ENCODE measurements at places on chromosomes 16 and 17.
A peak's percentile ranks its signal among the peaks of the same experiment; 100 is the strongest.

DNA sequence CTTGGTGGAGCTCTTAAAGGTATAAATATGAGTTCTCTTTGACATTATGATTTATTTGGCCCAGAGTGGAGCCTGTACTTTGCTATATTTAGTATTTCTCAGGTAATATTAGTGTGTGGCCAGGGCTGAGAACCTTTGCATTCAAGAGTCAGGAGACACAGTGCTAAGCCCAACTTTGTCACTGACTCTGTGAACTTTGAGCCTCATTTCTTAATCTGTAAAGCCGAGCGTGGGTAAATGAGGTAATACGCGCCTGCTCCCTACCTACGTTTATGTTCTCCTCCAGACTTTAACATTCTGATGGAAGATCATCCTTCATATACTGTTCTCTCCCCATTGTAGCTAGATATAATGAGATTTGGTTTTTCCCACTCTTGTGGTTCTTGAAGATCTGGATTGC, 10.5 kb downstream of the AP2B1 start:
- DNase-seq = no peak

DNA sequence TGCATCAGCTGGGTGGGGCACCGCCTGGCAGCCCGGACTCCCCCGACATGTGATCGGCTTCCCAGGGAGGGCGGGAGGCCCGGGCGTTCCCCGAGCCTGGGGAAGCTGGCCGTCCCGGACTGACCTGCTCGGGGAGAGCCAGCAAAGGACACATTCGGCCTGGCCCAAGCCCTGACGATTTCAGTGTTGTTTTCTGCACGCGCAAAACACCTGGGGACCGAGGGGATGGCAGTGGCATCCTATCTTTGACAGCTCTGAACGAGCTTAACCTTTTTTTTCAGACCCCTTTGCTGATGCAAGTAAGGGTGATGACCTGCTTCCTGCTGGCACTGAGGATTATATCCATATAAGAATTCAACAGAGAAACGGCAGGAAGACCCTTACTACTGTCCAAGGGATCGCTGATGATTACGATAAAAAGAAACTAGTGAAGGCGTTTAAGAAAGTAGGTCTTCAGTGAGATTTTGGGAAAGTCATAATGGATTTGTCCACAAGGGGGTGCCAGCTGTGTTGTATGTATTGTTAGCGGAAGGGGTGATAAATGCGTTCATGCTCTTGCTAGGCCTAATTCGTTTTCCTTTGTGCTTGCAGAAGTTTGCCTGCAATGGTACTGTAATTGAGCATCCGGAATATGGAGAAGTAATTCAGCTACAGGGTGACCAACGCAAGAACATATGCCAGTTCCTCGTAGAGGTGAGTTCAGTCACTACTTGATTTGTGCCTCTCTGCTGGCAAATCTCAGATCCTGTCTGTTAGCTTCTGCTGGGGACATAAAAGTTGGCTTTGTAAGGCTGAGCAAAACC, 1.0 kb downstream of the EIF1 start:
- peak; percentile 69 for DNase-seq

GRCh38 chr17:41415833-41416335, 8.5 kb downstream of the KRT37 start:
- no peak for DNase-seq

DNA sequence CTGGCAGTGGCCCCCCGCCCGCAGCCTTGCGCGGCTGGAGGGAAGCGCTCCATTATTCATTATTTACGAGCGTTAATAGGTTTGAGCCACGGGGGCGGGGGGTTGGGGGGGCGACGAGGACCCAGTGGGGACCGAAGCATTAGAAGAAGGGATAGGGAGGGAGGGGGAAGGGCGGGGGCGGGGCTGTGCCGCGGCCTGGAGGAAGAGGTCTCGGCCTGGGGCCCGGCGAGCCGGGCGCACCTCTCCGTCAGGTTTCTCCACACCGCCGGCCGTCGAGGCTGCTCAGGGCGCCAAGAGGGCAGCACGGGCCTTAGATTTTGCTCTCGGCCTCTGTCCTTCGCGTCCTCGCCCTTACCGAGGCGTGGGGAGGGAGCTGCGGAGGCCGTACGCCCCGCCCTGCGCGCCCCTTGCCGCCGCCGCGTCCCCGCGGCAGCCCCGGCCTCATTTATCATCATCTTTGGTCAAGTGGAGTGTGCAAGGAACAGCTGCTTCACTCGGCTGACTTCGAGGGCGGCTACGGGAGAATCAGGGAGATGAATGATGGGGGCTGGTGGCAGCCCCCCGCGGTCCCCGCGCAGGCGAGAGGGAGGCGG, 54.2 kb downstream of the SREBF1 start:
- peak; percentile 57 for DNase-seq

DNA sequence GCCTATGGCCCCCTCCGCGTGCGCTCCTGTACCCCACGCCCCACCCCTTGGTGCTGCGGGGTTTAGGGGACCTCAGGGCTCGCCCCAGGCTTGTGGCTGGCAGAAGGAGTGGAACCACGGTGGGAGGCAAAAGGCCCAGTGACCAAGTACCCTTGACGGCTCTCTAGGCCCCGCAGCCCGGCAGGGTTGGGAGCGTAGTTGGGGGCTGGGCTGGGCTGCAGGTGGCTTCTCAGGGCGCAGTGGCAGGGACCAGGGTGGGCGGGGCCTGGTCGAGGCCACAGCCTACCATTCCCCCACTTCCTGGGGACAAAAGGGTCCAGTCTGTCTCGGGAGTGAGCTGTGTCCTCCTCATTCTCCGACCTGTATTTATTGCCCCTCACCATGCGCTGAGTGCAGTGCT, 124.9 kb downstream of the RBFOX3 start:
- DNase-seq = no peak

DNA sequence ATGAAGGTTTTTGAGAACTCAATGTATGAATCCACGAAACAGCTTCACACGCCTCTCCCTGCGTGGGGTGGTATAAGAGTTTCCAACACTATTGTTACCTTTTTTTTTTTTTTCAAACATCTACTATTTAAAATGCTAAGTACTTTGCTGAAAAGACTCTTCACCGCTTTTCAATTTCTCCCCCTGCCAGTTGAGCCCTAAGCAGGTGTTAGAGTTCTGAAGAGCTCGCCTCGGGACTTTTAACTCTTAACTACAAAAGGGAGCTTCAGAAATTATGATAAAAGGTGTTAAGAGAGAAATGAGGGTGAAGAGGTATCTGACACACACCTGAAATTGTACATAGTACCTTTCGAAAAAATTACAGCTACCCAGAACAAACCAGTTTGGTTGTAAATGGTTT, 20.9 kb upstream of the PSMD7 start:
- no peak for DNase-seq

GRCh38 chr17:21285164-21286065, 904 bp downstream of the MAP2K3 start:
- no peak for DNase-seq

- DNase-seq = no peak
These were observed 189.2 kb downstream of the MAF start for GRCh38 chr16:79411357-79411756.

- DNase-seq = no peak
These were observed 21.3 kb upstream of the RPL38 start for GRCh38 chr17:74182041-74182723.

DNA sequence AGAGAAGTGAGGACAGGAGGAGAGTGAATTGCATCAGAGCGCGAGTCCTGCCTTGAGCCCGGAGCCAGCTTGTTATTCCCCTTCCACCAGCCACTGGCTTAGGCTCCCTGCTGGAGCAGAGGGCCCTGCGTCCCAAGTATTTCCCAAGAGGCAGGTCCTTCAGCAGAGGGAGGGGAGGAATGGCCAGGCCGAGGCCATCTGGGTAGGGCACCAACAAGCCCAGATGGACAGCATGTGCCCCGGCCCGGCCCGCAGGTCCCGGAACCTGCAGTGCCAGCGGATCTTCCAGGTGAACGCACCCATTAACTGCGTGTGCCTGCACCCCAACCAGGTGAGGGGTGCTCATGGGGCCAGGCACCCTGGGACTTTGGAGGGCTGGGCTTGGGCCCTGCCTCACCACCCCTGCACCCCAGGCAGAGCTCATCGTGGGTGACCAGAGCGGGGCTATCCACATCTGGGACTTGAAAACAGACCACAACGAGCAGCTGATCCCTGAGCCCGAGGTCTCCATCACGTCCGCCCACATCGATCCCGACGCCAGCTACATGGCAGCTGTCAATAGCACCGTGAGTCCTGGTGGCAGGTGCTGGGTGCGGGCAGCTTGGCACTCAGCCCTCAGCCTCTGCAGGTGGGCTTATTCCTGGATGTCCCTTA, 1.7 kb downstream of the MLST8 start:
- DNase-seq = no peak

DNA sequence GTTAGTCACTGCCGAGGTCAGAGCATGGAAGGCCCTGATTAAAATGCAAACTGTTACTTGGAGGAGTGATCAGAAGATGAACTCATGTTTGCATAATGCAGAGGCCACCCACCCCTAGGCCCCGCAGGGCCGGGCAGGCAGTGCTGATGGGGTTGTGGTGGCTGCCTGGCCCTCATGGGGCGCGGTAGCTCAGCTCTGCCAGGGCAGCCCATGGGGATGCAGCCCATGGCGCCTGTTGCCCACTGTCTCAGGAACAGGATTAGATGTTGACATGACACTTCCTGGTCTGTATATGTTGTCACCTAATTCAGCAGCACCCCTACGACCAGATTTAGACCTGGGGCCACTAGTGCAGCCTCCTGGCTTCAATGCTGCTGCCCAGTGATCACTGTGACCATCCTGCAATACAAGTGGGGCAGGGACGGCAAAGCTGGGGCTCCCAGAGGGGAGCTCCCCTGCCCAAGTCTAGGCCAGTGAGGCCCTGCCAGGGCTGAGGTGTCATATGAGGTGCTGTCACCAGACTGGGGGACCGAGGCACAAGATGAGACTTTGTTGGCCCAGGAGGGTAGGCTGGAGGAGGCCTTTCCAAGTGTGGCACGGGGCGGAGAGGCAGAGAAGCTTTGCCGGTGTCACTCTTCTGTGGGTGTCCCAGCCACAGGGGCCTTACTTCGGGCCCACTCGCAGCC, 49.1 kb downstream of the RAI1 start:
- DNase-seq = no peak

GRCh38 chr17:78953356-78954350, 26.1 kb downstream of the LGALS3BP start:
- no peak for DNase-seq

- no peak for DNase-seq
These were observed 60.7 kb downstream of the OR1D5 start for GRCh38 chr17:3002538-3003295.

GRCh38 chr17:32615326-32615725, 128.5 kb downstream of the CDK5R1 start:
- DNase-seq = no peak

DNA sequence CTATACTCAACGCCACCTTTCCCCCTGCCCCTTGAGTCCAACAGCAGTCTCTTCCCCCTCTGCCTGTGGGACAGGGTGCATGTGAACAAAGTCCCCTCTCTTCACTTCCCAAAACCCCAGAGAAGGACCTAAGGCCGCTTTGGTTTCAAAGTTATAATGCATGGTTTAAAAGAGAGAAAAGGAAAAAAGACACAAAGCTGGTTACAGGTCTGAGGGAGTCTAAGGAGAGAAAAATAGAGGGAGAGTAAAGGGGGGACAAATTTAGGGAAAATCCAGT, 1.1 kb upstream of the GABARAP start:
- no peak for DNase-seq

- no peak for DNase-seq
These were observed 1.1 kb downstream of the LRRC36 start for GRCh38 chr16:67327743-67328142.

DNA sequence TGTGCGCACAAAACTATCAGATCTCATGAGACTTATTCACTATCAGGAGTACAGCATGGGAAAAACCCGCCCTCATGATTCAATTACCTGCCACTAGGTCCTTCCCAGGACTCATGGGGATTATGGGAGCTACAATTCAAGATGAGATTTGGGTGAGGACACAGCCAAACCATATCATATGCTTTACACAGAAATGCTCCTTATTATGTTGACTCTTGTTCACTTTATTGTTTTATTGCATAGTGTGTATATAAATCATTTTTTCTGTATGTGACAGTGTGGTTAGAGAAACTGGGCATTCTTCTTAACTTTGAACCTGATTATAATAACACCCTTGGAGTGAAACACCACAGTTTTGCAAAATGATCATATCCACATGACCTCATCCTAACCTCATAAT, 212.8 kb upstream of the TNRC6C start:
- no peak for DNase-seq

- DNase-seq = peak; percentile 59
These were observed 13.8 kb downstream of the IGSF6 start for GRCh38 chr16:21638573-21638975.

DNA sequence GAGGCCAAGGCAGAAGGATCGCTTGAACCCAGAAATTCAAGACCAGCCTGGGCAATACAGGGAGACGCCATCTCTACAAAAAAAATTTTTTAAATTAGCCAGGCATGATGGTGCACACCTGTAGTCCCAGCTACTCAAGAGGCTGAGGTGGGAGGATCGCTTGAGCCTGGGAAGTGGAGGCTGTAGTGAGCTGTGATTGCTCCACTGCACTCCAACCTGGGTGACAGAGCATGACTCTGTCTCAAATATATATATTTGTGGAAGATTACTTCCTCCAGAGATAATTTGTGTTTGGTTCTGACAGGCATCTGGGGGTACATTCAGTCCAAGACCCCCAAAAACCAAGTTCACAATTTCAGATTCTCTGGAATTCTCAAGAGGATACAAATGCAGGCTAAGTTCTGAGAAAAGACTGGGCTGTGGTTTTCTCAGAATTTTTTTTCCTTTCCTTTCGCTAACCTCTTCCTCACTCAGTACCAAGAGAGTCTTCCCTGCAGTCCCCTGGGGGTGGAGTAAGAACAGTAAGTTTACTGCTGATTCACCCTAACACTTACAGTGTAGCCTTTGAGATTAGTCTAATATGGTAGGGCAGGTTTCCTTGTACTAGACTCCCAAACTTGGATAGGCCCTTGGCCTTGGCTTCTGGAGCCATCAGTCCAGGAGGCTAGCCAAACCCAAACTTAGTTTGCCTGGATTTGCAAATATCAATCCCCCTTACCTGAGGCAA, 15.1 kb downstream of the GSDMB start:
- DNase-seq = no peak

- DNase-seq = no peak
These were observed 1.3 kb downstream of the CACNG4 start for GRCh38 chr17:66965801-66966262.

- DNase-seq = no peak
These were observed 130.8 kb downstream of the CA10 start for GRCh38 chr17:52027620-52028295.

DNA sequence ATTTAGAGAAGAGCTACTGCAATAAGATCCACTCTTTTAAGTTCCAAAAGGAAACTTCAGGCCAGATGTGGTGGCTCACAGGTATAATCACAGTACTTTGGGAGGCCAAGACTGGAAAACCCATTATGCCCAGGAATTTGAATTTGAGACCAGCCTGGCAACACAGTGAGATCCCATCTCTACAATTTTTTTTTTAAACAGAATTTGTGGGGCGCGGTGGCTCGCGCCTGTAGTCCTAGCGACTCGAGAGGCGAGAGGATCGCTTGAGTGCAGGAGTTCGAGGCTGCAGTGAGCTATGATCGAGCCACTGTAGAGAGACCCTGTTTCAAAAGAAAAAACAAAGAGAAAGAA, 793 bp downstream of the COG7 start:
- DNase-seq = no peak

- DNase-seq = no peak
These were observed 833 bp upstream of the BCAR1 start for GRCh38 chr16:75252049-75252864.

- no peak for DNase-seq
These were observed 9.2 kb downstream of the SGSM2 start for GRCh38 chr17:2346475-2346874.

Data from SW480 (cell line).